ENCODE measurements at places on chromosomes 1 and 21.

- DNase-seq: peak; percentile 56
Observed at GRCh38 chr21:26909972-26910371, 56.9 kb downstream of the ADAMTS5 start.

DNA sequence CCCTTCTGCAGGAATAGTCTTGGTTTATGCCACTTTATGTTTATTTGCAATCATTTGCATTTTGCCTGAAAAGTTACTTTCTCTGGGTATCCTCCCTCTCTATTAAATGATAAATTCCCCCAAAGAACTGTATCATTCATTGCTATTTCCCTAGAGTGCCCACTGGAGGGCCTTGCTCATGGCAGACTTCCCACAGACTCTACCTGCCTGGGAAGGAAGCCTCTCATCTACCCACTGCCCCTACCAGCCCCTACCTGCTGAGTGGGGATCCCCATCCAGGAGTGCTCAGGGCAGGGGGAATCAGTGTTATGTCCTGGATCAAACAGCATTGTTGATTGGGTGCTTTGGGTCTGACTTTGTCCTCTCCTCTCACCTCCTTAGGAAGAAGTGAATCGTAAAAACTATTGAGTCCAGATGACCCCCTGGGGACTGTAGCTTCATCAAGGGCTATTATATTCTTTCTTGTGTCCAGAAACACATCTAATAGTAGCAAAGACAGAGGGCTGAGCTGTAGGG lies 6.8 kb upstream of the LRRN2 start:
- DNase-seq: no peak

- DNase-seq: peak; percentile 11
Observed at GRCh38 chr1:231192620-231193163, 30.8 kb downstream of the TRIM67 start.

DNA sequence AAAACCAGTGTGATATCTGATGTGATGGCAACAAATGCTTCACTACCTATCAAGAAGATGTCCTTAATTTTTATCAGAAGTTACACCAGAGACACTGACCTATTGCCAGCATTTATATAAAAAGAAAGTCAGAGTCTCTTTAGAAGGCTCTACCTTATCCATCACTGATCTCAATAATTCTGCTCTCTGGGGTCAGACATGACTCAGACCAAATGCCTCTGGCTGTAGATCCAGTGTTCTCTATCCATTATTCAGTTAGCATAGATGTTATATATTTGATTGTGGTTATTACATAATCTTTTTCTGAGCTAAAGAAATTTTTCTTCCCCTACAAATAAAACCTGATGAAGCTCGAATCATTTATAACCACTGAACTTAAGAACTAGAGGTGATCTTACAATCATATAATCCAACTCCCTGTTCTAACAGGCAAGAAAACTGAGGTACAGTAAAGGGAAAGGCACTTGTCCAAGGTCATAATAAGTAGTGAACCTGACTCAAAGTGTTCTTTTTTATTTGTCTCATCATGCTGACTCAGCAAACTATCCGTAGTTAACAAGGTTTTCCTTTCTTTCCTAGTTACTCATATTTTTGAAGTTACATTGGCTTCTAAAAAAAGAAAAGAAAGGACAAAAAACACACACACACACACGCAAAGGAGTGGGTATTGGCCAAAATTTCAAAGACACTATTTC lies 43.6 kb upstream of the ESRRG start:
- DNase-seq: peak; percentile 2

DNA sequence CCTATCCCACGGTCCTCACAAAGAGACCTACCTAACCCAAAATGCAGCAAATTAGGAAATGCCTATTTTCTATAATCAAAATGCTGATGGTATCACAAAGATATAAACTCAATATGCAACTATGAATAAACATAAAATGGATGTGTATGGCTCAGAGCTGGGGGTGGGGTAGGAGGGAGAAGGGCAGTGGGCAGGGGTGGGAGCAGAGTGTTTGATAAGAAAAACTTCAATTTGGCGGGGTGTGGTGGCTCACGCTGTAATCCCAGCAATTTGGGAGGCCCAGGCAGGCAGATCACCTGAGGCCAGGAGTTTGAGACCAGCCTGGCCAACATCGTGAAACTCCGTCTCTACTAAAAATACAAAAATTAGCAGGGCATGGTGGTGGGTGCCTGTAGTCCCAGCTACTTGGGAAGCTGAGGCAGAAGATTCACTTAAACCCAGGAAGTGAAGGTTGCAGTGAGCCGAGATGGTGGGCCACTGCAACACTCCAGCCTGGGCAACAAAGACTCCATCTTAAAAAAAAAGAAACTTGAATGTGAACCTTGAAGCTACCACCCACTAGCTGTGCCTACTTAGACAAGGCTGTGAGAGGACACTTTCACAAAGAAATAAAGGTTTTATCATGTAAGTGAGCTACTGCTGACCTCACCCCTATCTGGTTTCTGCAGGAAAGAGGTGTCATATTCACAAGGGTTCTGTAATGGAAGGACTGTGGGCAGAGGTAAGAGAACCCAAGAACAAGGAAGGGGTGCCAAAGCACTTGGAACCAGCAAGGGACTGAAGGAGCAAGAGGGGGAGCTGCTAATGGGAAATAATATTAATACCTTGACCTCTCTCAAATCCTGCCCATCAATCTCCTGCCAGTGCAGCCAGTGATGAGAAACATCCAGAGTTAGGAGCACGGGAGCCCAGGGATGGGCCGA lies 53.0 kb downstream of the HLCS start:
- DNase-seq: no peak

DNA sequence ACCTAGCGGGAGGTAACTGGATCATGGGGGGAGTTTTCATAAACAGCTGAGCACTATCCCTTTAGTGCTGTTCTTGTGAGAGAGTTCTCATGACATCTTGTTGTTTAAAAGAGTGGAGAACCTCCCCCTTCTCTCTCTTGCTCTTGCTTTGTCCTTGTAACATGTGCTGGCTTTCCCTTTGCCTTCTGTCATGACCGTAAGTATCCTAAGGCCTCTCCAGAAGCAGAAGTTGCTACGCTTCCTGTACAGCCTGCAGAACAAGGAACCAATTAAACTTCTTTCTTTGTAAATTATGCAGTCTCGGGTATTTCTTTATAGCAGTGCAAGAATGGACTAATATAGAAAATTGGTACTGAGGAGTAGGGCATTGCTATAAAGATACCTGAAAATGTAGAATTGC lies 515.6 kb downstream of the NEGR1 start:
- no peak for DNase-seq

- no peak for DNase-seq
Observed at GRCh38 chr21:35023396-35024070, 25.6 kb downstream of the RUNX1 start.

DNA sequence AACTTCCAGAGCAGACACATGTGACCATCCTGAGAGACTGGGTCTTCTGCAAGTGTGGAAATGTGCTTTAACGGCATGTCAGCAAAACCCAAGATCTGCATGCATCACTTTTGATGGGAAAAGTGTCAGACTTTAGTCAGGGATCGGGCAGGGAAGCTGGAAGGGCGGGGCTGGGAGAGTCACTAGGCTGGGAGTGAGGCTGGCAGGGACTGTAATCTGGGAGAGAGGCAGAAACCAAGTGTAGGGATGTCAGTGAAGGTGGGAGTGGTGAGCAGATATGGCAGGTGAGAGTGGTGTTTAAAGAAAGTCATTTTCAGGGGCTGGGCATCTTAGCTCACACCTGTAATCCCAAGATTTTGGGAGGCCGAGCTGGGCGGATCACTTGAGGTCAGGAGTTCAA lies 11.3 kb downstream of the CDA start:
- DNase-seq: no peak

GRCh38 chr1:111592389-111593361 lies 26.9 kb upstream of the RAP1A start:
- DNase-seq: peak; percentile 70

DNA sequence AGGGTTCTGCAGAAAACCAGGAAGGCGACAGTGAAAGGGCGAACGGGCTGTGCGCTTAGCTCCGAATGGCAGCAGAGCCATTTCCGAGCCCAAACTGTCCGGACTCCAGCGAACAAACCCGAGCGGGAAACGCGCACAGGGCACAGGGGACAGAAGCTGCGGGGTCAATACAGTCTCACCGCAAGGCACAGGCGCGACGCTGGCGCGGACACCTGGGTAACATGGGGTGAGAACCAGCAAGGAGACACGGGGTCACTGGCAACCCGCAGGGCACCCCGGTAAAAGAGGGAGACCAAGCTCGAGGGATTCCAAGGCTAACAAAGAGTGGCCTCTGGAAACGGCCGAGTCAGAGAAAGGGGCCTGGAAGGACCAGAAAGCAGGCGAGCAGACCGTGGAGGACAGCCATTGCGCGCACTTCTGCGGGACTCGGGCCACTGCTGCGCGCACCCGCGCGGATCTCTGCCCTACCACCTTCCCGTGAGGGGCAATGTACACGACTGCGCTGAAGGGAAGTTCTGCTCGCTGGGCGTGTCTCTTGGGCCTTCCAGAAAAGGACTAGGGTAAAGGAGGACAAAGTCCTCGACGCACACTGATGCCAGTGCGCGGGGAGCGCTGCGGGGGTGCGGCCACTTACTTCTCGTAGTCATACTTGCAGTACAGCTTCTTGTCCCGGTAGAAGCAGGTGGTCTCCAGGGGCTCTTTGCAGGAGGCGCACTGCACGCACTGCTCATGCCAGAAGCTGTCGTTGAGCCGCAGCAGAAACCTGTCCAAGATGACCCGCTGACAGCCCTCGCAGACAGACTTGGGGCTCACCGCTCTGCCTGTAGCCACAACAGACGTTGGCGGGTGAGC lies 3.8 kb downstream of the LMX1A start:
- no peak for DNase-seq

DNA sequence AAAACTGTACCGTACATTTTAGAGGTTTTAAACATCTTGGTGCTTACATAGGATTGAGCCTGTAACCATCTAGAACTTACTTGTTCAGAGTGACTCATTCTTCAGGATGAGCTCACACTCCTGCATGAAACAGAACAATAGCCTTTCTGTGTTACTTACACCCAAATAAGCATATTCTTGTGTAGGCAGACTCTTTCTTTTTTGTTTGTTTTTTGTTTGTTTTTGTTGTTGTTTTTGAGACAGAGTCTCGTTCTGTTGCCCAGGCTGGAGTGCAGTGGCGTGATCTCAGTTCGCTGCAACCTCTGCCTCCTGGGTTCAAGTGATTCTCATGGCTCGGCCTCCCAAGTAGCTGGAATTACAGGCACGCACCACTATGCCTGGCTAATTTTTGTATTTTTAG lies 3.8 kb upstream of the CA6 start:
- DNase-seq: peak; percentile 75

DNA sequence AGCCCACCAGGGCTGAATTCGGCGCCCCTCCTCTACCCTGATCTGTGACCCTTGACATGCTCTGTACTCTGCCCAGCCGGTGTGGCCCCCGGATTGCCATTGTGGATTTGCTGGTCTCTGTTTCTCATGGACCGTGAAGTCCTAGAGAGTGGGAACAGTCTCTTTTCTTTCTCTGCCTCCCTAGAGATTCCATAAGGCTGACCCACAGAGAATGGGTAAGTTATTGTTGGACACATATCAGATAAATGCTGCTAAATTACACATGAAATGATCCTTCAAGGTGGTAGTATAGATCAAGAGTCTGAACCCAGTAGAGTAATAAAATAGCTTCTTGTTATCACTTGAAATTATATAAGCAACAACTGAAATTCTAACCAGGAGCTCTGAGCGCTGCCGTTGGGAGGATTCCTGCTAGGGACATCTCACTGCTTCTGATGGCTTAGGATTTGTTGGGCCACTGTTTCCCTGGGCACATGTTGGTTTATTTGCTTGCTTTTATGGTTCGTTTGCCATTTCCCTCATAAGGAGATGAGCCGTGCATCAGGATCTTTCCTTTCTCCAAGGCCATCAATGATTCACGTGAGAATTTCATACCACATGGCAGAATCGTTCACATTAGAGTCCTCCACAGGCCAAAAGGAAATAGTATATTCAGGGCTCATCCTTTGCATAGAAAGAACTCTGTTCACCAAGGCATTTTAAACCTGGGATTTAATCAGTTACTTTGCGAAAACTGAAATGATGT lies 111.9 kb downstream of the ZBTB18 start:
- peak; percentile 56 for DNase-seq

DNA sequence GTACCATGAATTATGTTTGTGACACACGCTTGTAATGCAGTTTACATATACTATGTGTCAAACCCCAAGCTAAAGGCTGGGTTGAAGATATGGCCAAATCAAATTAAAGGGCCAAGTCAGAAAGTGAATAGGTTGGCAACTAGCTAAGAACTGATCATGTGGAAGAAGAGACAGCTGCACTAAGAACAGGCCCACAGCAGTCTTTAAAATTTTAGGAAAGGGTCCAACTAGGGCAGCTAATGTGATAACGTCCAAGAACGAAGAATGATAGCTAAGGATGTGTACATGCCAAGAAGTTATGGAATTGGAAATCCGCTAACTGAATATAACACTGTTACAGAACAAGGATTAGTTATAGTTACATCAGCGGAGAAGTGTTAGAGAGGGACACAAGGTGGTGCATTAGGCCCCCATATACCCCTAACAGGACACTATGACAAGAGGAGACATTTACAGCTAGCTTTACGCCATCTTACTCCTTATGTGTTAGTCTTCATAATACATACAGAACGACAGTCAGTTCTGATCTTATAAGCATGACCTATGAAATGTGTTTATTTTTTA lies 6.5 kb upstream of the RNF2 start:
- no peak for DNase-seq

GRCh38 chr1:82492159-82492558 lies 691.4 kb downstream of the ADGRL2 start:
- no peak for DNase-seq

GRCh38 chr1:109482242-109482641 lies 1.5 kb upstream of the ATXN7L2 start:
- DNase-seq: no peak

- DNase-seq: no peak
Observed at GRCh38 chr1:88552226-88552625, 131.8 kb upstream of the PKN2 start.

GRCh38 chr1:31939484-31940329 lies 1.5 kb upstream of the PTP4A2 start:
- DNase-seq: peak; percentile 96

DNA sequence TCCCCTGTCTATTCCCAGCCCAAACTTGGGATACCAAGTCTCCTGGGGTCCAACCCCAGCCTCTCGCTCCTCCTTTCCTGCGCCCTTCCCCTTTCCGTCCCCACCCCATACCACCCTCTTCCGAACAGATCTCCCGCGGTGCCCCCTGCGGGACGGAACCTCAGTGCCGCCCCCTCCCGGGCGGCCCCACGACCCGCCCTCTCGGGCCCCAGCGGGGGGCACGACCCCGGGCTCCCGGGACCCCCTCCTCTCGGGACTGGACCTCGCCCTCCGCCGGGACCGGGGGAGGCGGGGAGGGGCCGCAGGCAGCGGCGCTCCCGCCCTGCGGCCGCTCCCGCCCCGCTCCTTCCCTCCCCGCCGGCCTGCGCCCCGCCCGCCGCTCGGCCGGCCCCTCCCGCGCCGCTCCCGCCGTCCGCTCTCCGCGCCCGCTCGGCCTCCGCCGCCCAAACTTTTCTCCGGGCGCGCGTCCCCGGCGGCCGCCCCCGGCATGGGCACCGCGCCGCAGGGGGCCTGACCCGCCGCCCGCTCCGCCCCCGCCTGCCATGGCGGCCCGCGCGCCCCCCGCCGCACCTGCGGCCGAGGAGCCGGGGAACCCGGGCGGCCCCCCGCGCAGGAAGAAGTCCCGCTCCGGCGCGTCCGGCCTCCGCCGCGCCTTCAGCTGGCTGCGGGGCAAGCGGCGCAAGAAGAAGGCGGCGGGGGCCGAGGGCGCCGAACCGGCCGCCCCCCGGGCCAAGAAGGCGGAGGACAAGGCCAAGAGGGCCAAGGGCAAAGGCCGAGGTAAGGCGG lies 39.0 kb upstream of the SYNC start:
- DNase-seq: no peak

Data from amniotic epithelial cell (primary cell).